ENCODE measurements at places on chromosomes 12 and 14.

DNA sequence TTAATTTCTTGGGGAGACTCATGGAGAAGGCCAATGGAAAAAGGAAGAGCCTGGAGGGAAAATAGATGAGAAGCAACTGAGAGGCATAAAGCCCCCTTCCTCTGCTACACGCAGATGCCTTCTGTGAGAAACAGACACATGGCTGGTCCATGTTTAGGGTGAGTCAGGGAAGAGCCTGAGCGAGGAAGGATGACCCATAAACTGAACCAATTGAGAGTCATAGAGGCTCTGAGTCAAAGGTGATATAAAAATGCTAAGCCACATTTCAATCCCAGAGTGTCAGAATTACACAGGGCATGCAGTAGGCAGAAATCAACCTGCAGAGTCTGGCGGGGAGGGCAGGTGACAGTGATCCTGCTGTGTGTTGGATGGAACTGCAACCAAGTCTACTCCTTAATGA lies 30.1 kb upstream of the NEDD1 start:
- no peak for DNase-seq

DNA sequence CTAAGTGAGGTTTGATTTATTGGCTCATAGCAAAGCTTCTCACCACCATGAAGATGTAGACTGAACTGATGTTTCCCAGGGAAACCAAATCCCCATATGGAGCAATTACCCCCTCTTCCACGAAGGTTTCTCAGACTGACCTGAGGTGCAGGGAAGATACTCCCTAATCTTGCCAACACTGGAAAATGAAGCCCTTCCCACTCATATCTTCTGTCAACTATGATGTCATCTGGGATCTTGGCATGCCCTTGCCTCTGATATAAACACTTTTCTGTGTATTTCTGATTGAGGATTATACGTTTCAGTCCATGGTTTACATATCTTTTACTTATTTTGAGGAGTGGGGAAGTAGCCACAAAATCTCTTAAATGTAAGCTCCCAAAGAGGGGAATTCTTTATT lies 14.1 kb upstream of the CISTR start:
- no peak for DNase-seq

- no peak for DNase-seq
Measured at GRCh38 chr14:32710731-32711680, 227.7 kb upstream of the NPAS3 start.

- DNase-seq: no peak
Measured at GRCh38 chr12:75366629-75367028, 24.3 kb upstream of the GLIPR1L2 start.

DNA sequence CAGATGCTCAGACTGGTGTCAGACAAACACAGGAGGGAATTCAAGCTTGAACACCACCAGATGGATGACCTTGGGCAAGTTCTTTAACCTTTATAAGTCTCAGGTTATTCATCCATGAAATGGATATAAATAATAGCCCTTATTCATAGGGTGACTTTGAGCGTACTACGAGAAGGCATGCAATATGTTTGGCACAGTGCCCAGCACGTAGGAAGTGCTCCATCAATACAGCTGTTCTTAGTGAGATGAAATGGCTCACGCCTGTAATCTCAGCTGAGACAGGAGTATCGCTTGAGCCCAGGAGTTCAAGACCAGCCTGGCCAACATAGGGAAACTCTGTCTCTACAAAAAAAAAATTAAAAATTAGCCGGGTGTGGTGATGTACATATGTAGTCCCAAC lies 84.8 kb upstream of the FICD start:
- DNase-seq: no peak

DNA sequence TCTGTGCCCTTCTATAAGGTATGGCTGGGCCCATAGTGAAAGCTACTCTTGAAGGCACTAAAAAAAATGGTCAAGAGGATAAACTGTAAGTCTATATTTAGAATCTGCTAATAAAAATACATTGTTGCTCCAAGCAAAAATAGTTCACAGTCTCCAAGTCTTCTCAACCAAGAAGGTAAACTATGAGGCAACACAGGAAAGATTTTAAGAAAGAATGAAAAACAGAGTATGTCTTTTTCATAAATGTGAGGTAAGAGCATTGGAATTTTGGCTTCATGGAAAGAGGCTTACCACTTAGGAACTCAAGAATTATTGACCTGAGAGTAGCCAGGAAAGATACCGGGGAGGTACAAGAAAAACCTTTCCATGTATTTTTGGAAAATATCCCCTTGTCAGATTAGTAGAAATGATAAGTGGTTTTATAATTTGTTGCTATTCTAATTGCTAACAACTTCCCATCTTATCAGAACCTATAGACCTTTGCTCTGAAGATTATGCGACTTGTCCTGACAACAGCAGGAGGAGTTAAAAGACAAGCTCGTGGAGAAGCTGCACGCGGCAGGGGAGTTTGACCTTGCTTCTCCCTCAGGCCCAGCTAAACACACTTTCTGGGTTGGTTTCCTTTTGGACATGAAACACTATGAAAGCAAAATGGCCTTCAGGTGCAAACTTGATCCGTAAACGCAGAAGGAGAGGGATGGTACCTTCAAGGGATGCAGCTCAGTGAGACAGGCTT lies 238.1 kb downstream of the FOXN3 start:
- no peak for DNase-seq

GRCh38 chr12:2177751-2178150 lies 125.0 kb downstream of the CACNA1C start:
- no peak for DNase-seq

DNA sequence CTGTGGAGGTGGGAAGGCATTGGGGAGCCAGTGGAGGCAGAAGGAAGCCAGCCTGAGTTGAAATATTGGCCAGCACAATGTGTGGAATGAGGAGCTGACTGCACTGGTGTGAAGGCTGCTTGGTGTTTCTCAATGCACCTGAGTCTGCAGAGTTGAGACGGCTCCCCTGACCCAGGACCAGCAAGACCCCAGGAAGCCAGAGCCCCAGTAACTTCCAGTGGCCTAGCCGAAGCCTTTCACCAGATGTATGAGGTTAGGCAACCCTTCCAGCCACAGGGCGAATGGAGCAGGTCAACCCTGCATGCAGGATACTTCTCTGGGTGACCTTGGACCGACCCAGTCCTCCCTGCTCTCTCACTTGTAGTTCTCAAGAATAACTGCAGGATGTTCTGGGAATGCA lies 12.9 kb upstream of the KRT73 start:
- no peak for DNase-seq
